Activated T-helper 1 cell treated with anti-CD3 and anti-CD28 coated beads, Interleukin-2, amount 50 U/mL, for 16 hours (primary cell): ENCODE measurements at places on chromosomes 7 and 10.

GRCh38 chr10:3740157-3740871 is 44.7 kb downstream of the KLF6 start:
- DNase-seq: no peak

GRCh38 chr7:86916277-86916825 is 143.1 kb downstream of the ELAPOR2 start:
- no peak for DNase-seq

- DNase-seq: no peak
These were observed 210.5 kb upstream of the SP4 start for GRCh38 chr7:21217365-21217764.

DNA sequence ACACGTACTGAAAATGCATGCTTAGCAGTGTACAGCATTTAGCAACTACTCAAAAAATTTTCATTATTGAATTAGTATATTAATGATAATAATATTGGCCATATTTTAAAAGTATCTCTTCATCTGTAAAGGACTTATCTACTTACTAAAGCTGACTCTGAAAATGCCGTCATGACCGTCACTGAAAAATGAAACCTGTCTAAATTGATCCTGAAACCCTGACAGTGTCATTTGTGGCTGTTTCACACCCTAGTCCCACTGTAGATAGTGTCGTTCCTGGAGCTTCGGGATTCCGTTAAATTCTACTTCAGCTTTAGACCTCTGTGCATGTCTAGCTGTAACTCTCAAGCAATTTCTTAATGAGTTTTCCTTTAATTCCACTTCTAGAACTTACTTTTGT is 35.8 kb upstream of the EZH2 start:
- no peak for DNase-seq

DNA sequence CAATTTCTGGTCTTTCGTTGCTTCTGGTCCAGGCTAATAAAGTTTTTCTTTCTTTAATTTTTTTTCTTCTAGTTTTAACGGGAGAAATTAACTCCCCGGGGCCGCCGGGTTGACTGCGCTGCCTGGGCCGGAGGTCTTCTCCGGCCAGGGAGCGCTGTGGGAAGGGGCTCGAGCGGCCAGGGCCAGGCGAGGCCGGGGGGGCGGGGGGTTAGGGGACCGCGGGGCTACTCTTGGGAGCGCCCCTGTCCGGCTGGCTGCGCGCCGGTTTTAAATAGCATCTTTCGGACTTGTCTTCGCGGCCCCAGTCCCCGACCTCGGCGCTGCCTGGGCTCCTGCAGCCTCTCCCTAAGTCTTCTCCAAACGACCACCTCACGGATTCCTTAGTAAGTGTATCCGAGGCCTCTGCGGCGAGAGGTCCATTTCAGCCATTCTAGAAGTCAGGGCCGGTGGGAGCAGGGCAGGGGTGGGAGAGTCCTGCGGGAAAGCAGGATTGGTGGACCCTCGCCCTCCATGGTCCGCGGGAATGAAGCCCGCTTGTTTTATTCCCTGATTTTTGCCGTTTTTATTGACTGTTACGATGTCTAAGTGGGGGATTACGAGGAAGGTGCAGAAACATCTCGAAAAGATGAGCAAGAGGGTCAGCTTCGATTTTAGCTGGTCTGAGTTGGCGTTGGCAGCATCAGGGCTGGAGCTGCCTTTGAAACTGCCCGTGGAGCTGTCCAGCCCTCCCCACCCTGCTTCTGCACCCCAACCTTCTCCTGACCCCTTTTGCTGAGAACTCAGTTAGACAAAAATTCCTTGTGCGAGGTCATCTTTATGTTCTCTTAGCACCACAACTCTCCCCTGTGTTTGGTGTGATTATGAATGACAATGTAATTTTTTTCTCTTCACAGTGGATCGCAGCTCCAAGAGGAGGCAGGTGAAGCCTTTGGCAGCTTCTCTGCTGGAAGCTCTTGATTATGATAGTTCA is 555 bp downstream of the PHF14 start:
- DNase-seq: no peak

GRCh38 chr7:108839076-108839475 is 269.4 kb downstream of the DNAJB9 start:
- no peak for DNase-seq

DNA sequence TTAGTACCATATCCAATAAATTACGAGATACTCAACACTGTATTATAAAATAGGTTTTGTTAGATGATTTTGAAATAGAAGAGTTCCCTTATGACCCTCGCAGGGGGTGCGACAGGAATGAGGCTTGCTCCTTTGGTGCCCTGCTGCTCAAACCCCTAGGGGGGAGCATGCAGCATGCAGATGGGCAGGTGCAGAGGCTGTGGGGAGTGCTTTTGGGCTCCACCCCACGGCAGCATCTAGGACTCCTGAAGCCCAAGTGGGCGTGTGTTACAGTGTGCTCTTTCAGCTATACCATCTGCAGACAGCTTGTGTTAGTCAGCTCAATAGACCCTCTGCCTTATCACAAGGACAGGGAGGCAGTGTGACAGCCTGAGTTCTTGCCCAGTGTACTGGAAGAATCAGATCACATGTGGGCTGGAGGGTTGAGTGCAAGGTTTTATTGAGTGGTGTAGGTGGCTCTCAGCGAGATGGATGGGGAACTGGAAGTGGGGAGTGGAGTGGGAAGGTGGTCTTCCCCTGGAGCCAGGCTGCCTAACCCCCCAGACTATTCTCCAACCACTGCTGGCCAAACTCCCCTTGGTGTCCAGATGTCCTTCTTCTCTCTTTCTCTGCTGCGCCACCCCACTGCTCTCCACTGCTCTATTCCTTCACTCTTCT is 3.1 kb upstream of the MRC1 start:
- no peak for DNase-seq

DNA sequence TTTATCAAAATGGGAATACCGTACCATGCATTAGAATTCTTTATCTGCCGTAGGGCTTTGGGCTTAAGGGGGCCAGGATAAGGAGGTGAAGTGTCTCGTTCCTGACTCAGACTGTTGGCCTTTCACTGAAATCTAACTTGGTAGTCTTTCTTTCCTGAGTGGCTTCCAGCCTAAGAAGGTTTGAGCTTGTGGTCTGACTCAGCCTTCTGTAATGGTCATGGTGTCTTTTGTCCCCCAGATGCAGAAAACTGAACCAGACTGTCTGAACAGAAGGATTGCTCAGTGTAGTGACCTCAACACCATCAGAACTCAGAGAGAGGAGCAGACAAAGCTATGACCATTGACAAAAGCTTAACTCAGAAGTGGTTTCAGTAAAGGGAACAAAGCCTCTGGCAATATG is 39.5 kb downstream of the WNT2 start:
- DNase-seq: no peak

GRCh38 chr10:75042292-75042974 is 69.0 kb upstream of the SAMD8 start:
- no peak for DNase-seq

DNA sequence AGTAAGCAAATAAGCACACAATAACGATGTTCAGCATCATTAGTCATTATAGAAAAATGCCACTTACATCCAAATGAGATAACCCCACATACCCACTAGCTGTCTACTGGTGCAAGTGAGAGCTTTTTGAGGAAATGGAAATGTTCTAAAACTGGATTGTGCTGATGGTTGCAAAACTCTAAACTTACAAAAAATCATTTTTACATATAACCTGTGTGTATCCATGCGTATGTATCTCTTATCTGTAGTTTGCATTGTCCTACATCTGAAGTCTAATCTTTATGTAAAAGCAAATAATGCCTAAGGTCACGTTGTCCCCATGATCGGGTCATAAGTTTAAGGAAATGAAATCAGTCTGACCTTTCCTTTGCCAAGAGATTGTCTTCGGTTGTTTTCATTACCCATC is 81.6 kb upstream of the DNAJB6 start:
- DNase-seq: no peak

DNA sequence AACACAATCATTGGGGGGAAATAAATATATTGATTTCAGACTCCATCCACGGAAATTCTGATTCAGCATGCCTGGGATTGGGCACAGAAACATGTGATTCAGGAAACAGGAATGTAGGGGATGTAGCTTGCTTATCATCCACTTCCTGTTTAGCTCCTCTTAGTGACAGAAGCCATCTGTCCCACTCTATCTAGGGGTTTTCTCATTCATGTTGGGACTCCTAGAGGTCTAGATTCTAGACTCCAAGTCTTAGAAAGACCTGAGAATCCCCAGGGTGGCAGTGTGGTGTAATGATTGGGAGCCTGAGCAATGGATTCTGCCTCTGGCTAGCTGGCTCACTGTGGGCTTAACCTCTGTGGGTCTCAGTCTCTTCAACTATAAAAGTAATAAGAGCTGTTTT is 67.9 kb downstream of the CDK1 start:
- no peak for DNase-seq

DNA sequence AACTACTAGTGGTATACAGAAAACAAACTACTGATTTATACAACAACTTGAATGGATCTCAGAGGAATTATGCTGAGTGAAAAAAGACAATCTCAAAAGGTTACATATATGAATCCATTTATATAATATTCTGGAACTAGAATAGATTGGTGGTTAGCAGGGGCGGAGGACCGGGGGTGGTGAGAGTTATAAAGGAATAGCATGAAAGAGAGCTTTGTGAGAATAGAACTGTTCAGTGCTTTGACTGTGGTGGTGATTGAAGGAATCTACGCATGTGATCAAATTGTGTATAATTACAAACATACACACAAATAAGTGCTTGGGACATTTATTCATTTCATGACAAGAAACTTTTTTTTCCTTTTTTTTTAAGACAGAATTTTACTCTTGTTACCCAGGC is 19.6 kb downstream of the RAB19 start:
- DNase-seq: no peak

- DNase-seq: no peak
These were observed 717.3 kb downstream of the XPNPEP1 start for GRCh38 chr10:109205929-109206585.

GRCh38 chr7:153886506-153887441 is 165.4 kb upstream of the DPP6 start:
- DNase-seq: no peak

DNA sequence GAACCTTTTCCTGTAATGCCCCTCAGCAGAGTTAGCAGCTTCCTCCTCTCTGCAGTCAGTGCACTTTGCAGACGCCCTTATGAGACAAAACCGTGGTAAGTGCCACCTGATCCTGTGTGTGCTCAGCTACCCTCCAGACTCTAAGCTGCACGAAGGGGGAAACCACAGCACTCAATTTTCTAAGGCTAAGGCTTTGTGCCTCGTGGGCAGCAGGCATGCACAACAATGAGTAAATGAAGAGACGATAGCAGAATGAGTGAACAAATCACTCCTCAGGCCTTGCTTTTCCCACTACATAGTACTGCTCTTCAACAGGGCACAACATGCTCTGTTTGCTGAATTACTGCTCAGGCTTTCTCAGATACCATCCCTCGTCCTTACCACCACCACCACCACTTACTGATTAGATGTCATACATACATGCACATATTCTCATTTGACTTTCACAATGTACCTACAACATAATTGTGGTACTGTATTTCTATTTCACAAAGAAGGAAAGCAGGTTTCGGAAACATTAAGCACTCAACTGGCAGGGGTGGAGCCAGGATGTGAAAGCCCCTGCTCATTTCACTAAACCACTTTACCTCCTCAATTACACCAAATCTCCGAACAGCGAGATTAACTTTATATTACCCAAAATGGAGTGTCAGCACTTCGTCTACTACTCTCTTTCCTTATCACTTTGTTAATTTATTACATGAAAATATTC is 85.4 kb downstream of the ICA1 start:
- peak; percentile 33 for DNase-seq
